ENCODE measurements at places on chromosomes 7 and 10. TPM values are rescaled to one million over a fixed set of nuclear protein-coding genes. Genes with fewer than 3 reads are reported as not detected.

GRCh38 chr7:139111147-139111546, 1.6 kb upstream of the ZC3HAV1 start:
- peaks cover 33% of the 10 kb centered on the region for H3K4me1 ChIP-seq
- no peak for DNase-seq
- H3K27ac ChIP-seq, result peak overlapping the region; percentile 91
- H3K36me3 ChIP-seq, result peaks cover 28% of the 10 kb centered on the region

- DNase-seq, result no peak
- H3K27me3 ChIP-seq, result no peaks in the 10 kb centered on the region
- no peaks in the 10 kb centered on the region for H3K36me3 ChIP-seq
- H3K27ac ChIP-seq, result no peak overlapping the region
- no peaks in the 10 kb centered on the region for H3K4me1 ChIP-seq
Observed at GRCh38 chr7:13875496-13876074, 113.9 kb downstream of the ETV1 start.

- peaks cover 20% of the 10 kb centered on the region for H3K27me3 ChIP-seq
- no peak for DNase-seq
- no peaks in the 10 kb centered on the region for H3K4me1 ChIP-seq
- H3K36me3 ChIP-seq, result no peaks in the 10 kb centered on the region
- no peak overlapping the region for H3K4me3 ChIP-seq
- H3K27ac ChIP-seq, result no peak overlapping the region
Observed at GRCh38 chr10:10482613-10483012, 535.1 kb upstream of the CELF2 start.

GRCh38 chr7:140211698-140212097, 34.9 kb upstream of the KDM7A start:
- no peak for DNase-seq
- no peak overlapping the region for H3K4me3 ChIP-seq
- H3K36me3 ChIP-seq, result no peaks in the 10 kb centered on the region
- peak overlapping the region; percentile 88 for H3K27ac ChIP-seq
- H3K4me1 ChIP-seq, result peaks cover 75% of the 10 kb centered on the region
- H3K27me3 ChIP-seq, result peaks cover 2% of the 10 kb centered on the region

DNA sequence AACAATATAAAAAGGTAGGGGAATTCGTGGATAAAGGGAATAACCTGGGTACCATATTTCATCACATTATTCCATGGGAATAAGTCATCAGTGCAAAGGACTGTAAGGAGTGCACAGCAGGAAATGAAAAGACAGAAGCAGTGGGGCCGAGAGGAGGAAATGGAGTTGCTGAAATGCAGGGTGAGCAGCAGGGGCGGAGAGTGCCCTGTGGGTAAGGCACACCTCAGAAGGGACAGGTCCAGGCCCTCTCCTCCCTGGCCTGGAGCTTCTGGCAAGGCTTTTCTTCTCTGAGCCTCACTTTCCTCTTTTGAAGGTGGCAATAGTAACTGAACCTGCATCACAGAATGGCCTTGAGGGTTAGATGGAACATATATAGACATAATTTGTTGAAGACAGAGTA, 26.2 kb downstream of the IKZF1 start:
- H3K36me3 ChIP-seq, result peaks cover 48% of the 10 kb centered on the region
- no peak overlapping the region for H3K27ac ChIP-seq
- peaks cover 33% of the 10 kb centered on the region for H3K4me1 ChIP-seq
- DNase-seq, result peak; percentile 47
- no peak overlapping the region for H3K4me3 ChIP-seq
- H3K27me3 ChIP-seq, result no peaks in the 10 kb centered on the region

- H3K27me3 ChIP-seq, result no peaks in the 10 kb centered on the region
- peaks cover 36% of the 10 kb centered on the region for H3K4me1 ChIP-seq
- DNase-seq, result peak; percentile 52
- peak overlapping the region; percentile 84 for H3K4me3 ChIP-seq
- peaks cover 3% of the 10 kb centered on the region for H3K36me3 ChIP-seq
- H3K27ac ChIP-seq, result peak overlapping the region; percentile 90
Observed at GRCh38 chr10:134247-135131, 766 bp upstream of the ZMYND11 start.

GRCh38 chr10:89158446-89158845, 48.7 kb downstream of the CH25H start:
- no peak for DNase-seq
- H3K36me3 ChIP-seq, result no peaks in the 10 kb centered on the region
- H3K4me1 ChIP-seq, result peaks cover 12% of the 10 kb centered on the region

GRCh38 chr10:90947030-90947960, 26.4 kb upstream of the ANKRD1 start:
- no peaks in the 10 kb centered on the region for H3K27me3 ChIP-seq
- H3K4me3 ChIP-seq, result no peak overlapping the region
- peak overlapping the region; percentile 64 for H3K27ac ChIP-seq

DNA sequence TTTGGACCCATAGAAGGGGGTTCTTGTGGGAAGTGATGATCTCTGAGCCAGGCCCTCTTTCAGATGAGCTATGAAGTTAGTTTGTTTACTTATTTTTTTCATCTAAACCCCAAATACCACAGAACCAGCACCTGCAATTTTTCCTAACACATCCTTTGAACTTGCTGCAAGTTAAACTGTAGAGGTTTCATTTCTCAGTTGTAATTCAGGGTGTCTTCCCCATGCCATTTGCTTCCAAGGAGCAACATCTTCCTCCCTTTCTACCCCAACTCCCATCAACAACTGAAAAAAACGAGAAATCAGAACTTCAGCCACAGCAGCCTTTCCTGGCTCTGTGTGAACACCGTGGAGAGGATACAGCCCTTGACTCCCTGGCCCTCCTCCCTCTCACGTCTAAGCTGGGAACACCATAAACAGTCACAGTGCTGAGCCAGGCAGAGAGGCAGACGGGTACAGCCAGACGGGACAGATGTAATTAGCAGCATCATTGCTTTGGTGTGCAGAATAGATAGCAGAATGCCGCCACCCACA, 63.6 kb downstream of the RGS10 start:
- no peaks in the 10 kb centered on the region for H3K27me3 ChIP-seq
- H3K27ac ChIP-seq, result peak overlapping the region; percentile 38
- H3K36me3 ChIP-seq, result no peaks in the 10 kb centered on the region
- peaks cover 28% of the 10 kb centered on the region for H3K4me1 ChIP-seq
- DNase-seq, result peak; percentile 29
- peak overlapping the region; percentile 14 for H3K4me3 ChIP-seq

- DNase-seq, result no peak
- H3K36me3 ChIP-seq, result no peaks in the 10 kb centered on the region
- no peak overlapping the region for H3K27ac ChIP-seq
- H3K27me3 ChIP-seq, result no peaks in the 10 kb centered on the region
- no peak overlapping the region for H3K4me3 ChIP-seq
Observed at GRCh38 chr10:55410415-55410885, 609.4 kb upstream of the PCDH15 start.

- DNase-seq, result no peak
- no peak overlapping the region for H3K27ac ChIP-seq
- no peak overlapping the region for H3K4me3 ChIP-seq
- no peaks in the 10 kb centered on the region for H3K36me3 ChIP-seq
Observed at GRCh38 chr7:157656195-157656769, 319.5 kb downstream of the DNAJB6 start.

GRCh38 chr7:106622654-106623314, 38.2 kb downstream of the CCDC71L start:
- no peak overlapping the region for H3K27ac ChIP-seq
- no peaks in the 10 kb centered on the region for H3K36me3 ChIP-seq
- peaks cover 5% of the 10 kb centered on the region for H3K27me3 ChIP-seq
- H3K4me3 ChIP-seq, result no peak overlapping the region

- H3K27ac ChIP-seq, result no peak overlapping the region
- H3K4me1 ChIP-seq, result peaks cover 14% of the 10 kb centered on the region
- no peak overlapping the region for H3K4me3 ChIP-seq
- no peak for DNase-seq
Observed at GRCh38 chr10:14500172-14500765, 169.5 kb upstream of the FRMD4A start.

GRCh38 chr10:111113961-111114757, 37.3 kb downstream of the ADRA2A start:
- H3K27ac ChIP-seq, result no peak overlapping the region
- no peak overlapping the region for H3K4me3 ChIP-seq
- no peak for DNase-seq

- H3K36me3 ChIP-seq, result no peaks in the 10 kb centered on the region
- H3K4me1 ChIP-seq, result no peaks in the 10 kb centered on the region
- H3K4me3 ChIP-seq, result no peak overlapping the region
- no peak overlapping the region for H3K27ac ChIP-seq
Observed at GRCh38 chr7:153523320-153524015, 528.7 kb upstream of the DPP6 start.

DNA sequence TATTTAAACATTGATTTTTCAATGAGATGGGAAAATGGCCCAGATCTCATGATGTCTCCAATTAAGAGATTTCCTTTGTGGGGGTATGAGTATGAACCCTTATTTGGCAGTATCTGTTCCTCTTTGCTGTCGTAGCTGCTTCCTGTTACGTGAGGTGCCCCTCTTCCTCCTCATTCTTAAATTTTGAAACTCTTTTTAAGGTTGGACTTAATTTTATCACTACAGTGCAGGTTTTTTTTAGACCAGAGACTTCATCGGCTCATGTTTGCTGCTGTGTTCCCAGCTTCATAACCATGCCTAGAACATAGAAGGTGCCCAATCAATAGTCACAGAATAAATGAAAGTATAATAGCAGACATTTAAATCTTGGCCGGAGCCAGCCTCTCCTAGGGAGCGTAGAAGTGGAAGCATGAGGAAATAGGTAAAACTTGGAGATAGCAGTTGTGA, 2.4 kb downstream of the MIOS start:
- H3K4me1 ChIP-seq, result peaks cover 46% of the 10 kb centered on the region
- H3K27ac ChIP-seq, result peak overlapping the region; percentile 90
- peak overlapping the region; percentile 83 for H3K4me3 ChIP-seq
- H3K27me3 ChIP-seq, result no peaks in the 10 kb centered on the region

The SFXN3 gene
- total RNA-seq, result 37.7 TPM

The SNX10 gene
- 35.5 TPM for total RNA-seq

The AGMO gene
- total RNA-seq, result not detected

The SAMD9L gene
- 27.8 TPM for total RNA-seq

The ZNF746 gene
- total RNA-seq, result 15.2 TPM

The RAPGEF5 gene
- total RNA-seq, result 1.3 TPM

The CALCR gene
- total RNA-seq, result not detected

The MEST gene
- 1.9 TPM for total RNA-seq
